Esophagus squamous epithelium (tissue), 5 donors: ENCODE measurements at places on chromosomes 2 and 18.

DNA sequence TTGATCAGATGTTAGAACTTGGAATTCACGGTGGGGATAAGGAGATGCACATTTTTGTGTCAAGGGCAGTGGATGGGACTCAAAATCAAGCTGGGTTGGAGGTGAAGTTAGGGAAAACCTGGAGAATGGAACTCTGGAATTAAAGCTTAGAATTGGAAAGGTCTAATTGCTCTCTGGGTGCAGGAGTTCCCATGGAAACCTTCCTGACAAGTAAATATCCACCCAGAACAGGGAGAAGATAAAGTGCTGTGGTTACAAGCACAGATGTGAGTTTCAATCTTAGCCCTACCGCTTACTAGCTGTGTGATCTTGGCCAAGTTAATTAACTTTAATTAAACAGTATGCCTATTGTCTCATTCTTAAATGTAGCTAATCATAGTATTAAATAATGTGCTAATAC lies 71.3 kb upstream of the TCF7L1 start:
- DNase-seq = no peak

DNA sequence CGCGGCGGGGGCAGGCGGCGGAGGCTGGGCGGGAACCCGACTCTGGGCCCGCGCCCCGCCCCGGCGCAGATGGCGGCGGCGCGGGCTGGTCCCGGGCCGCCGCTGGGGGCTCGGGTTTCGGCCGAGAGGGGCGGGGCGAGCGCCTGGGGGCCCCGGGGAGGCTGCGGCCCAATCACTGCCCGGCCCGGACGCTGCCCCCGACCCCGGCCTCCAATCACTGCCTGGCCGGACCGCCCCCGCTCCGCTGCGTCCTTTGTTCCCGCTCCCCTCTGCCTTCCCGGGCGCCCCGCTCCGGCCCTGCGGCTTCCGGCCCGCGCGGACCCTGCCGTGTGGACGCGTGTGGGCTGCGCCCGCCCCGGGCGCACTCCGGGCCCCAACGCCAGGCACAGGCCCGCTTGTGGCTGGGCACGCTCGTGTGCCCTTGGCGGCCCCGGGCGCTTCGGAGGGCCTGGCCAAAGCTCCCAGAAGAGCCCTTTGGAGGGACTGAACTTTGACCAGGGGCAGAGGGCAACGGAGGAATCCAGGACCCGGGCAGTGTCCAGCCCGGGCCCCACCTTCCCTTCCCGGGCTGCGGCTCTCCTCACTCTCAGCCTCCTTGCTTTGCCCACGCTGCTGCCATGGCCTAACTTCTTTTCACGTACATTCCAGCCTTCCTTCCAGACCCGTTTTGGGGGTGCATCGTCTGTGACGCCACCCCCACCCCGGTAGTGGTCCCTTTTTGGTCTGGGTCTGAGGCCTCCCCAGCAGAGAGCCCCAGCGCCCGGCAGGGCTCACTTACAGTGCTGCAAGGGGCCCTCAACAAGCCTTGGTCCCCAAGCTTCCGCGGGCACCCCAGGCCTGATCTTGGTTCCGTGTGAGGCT lies 27.1 kb upstream of the PTMA start:
- no peak for DNase-seq

DNA sequence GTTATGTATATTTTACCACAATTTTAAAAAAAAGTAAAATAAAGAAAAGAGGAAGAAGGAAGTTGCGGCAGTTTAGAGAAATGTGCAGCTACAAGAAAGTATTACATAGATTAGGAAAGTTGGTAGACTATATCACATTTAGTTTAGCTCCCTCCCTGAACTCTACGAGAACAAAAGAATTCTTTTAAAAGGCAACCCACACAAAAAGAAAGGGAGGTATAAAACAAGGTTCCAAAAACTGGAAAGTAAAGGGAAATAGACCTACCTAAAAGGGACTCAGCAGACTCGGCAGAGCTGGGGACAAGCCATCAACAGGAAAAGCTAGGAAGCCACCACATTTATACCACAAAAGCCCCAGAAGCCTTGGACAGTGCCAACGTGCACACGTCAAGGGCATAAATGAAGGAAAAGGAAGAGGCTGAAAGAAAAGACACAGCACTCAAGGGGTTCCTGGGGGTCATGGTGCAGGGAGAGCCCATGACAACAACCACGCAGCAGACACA lies 9.1 kb downstream of the TMEM127 start:
- DNase-seq = no peak

DNA sequence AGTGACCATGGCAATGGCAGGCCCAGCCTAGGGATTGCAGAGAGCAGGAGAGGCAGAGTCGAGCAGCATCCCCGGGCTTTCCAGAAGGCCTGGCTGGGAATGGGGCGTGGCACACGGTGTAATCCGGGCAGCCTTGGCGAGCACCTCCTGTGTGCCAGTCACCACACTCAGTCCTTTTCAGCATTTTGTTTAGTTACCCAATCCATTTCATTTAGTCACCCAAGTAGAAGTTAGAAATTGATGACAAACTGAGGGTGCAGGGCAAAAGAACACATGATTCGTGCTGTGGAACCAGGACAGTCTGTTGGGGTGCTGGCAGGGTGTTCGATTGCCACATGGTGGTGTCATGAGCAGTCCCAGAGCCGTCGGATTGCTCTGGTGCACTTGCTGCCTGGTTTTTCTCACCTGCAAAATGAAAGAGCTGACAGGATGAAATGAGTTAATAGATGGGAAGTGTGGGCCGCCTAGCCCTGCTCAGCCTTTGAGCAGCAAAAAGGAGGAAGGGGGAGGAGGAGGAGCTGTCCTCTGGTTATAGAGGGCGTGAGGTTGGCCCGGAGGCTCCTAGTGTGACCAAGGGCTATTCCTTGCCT lies 299.4 kb downstream of the AGAP1 start:
- no peak for DNase-seq

DNA sequence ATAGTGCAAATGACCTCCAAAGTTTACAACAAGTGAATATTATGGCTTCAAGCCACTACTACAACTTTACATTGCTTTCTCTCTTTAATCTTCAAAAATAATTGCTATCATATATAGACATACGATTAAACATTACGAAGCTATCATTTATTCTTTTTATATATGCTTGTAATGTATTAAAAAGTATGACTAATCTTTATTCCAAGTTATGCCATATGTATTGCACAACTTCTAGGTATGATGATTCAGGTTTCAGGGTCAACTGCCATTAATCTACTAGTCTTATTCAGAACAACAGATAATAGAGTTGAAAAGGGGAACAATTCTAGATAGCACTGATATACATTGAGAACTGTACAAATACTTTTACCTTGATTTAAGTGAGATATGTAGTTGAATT lies 506.2 kb upstream of the TMEFF2 start:
- DNase-seq = no peak

GRCh38 chr2:63192169-63192888 lies 141.7 kb downstream of the OTX1 start:
- no peak for DNase-seq

- DNase-seq = no peak
Observed at GRCh38 chr18:34866310-34866709, 156.2 kb downstream of the DTNA start.

GRCh38 chr2:96359866-96360265 lies 24.3 kb downstream of the NCAPH start:
- DNase-seq = no peak

GRCh38 chr2:37877457-37878315 lies 47.4 kb upstream of the RMDN2 start:
- no peak for DNase-seq

- DNase-seq = no peak
Observed at GRCh38 chr2:159297042-159297707, 10.7 kb upstream of the WDSUB1 start.

- no peak for DNase-seq
Observed at GRCh38 chr2:175168564-175168945, 552 bp upstream of the ATF2 start.

- DNase-seq = no peak
Observed at GRCh38 chr2:105377871-105378270, 21.0 kb downstream of the FHL2 start.

GRCh38 chr2:2566396-2567323 lies 235.6 kb upstream of the MYT1L start:
- no peak for DNase-seq

DNA sequence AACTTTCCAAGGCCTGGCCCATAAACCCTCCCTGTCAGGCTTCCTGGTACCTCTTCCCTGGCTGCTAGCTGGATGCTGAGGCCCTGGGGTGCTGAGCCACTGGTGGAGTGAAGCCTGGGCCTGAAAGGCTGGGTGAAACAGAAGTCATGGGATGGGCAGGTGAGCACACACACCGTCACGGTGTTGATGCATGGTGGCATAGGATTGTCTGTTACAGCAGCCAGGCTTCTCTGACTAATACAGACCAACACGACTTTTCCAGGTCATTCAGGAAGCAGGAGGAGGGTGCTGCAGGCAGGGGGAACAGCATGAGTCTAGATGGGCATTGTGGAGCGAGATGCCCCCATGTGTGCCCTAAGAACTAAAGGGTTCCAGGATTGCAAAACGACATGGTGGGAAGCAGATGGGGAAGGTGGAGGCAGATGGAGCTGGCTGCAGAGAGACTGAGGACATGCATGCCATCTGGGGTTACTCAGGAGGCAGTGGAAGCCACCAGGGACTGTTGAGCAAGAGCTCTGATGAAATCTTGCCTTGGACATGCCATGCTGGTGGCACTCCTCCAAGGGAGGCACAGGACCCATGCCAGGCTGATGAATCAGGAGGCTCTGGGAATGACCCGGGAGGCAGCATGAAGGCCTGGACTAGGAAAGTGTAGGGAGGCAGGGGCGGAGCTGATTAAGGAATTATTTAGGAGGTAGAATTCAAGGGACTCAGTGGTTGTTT lies 480.9 kb downstream of the TSN start:
- no peak for DNase-seq

GRCh38 chr2:3774336-3774735 lies 71.0 kb downstream of the DCDC2C start:
- no peak for DNase-seq

GRCh38 chr18:44955825-44956224 lies 275.1 kb downstream of the SETBP1 start:
- no peak for DNase-seq

- DNase-seq = no peak
Observed at GRCh38 chr2:231199219-231199618, 788 bp downstream of the ARMC9 start.

DNA sequence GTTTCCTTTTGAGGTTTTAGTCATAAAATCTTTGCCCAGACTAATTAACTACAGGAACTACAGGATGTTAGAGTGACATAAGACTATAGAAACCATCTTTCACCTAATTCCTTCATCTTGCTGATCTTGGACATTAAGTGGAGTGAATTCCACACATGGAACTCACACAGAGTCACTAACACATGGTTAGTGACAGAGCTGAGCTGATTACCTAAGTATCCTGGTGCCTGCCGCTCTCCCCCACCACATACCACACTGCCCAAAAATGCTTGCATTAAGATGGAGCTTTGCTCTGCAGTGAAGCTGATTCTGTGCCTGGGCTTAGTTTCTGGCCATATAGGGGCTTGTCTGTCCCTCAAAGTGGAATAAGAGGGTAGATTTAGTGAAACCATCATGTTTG lies 332.9 kb upstream of the NT5C1B start:
- DNase-seq = no peak

DNA sequence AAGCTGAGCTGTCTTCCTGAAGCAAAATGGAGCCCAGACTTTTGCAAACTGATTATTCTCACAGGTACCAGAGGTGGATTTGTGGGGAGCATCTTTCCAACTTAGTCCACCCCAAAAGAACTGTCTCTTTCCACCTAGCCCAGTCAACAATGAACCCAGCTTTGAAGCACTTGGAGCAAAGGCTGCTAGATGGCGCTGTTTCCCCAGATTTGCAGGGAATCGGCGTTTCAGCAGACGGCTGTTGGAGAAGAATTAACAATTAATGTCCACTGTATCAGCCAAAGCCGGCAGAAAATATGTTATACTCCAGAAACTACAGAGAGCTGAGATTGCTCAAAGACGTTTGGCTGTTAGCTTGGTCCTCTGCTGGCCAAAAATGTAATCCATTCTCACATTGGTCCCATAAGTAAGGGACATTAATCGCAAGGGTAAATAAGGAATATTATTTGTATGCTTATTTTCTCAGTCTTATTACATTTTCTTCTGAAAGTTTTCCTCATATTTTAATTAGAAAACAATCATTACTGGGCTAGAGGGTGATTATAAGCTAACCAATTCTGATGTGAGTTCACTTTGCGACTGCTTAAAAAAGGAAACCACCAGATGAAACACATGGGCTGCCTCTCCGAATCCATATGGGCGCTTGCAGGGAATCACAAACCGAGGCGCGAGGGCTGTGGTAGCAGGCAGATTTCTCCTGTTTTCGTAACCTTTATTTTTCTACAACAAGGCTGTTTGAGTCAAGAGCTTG lies 423.8 kb upstream of the MEX3C start:
- DNase-seq = no peak

GRCh38 chr2:162082036-162082435 lies 8.0 kb upstream of the DPP4 start:
- DNase-seq = no peak

DNA sequence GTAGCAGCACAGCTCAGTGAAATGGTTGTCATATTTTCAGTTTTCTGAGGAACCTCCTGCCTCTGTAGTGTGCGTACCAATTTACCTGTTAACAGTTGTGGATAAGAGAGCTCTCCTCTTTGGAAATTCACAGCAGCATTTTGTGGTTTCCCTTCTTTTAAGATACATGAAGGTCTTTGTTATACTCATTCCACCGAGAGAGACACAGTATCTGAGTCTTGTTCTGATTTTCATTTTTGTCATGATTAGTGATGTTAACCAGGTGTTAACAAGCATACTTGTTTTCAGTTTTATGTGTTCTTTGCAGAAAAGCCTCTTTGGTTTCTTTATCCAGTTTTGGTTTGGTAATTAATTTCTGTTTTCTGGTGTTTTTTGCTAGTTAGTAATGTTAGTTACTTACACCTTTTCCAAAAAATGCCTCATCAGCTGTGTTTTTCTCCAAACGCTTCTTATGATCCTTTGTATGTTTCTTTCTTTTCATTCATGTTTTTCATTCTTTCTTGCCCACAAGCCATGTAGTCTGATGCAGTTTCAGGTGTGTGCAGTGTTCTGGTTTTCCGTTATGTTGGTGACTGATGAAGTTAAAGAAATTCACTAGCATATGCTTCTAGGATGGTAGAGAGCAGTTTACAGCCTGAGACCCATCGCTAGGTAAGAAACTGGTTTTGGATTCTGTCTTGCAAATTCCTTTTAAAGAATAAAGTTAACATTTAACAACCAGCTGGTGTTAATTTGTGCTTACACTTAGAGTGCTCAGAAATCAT lies 30.1 kb downstream of the CCDC74A start:
- no peak for DNase-seq

- DNase-seq = no peak
Observed at GRCh38 chr2:42021464-42021863, 26.4 kb upstream of the PKDCC start.

- no peak for DNase-seq
Observed at GRCh38 chr2:220275454-220275853, 648.0 kb downstream of the SLC4A3 start.

GRCh38 chr2:17231394-17231965 lies 286.8 kb downstream of the RAD51AP2 start:
- no peak for DNase-seq

- no peak for DNase-seq
Observed at GRCh38 chr2:240972201-240972600, 26.2 kb upstream of the SNED1 start.

- DNase-seq = no peak
Observed at GRCh38 chr2:158650646-158651357, 144.3 kb upstream of the DAPL1 start.

- no peak for DNase-seq
Observed at GRCh38 chr2:12774395-12774727, 57.6 kb downstream of the TRIB2 start.

- no peak for DNase-seq
Observed at GRCh38 chr2:101473911-101474701, 806 bp downstream of the RFX8 start.
